ENCODE measurements at places on chromosomes 16 and 17.

- DNase-seq: no peak
These were observed 116.9 kb downstream of the DNAH3 start for GRCh38 chr16:21033704-21034103.

DNA sequence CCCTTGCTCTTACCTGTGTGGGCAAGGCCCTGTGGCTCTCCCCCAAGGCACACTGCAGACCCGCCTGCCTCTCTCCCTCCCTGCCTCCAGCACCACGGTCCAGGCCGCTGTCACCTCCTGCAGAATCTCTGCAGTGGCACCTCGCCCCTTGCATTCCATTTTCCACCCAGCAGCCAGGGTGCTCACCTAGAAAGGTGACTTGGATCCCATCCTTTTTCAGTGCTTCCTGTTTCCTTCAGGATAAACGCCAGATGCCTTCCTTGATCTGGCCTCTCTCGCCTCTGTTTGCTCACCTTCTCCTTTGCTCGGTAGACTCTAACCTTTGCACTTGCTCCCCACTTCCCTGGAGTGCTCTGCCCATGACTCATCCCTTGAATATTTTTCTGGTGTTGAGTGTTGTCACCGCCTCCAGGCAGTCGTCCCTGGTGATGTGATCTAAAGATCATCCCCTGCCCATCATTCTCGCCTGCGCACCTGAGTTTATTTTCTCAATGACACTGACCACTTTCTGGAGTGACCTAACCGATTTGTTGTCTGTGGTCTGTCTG lies 79.2 kb upstream of the LGALS9 start:
- DNase-seq: no peak

- no peak for DNase-seq
These were observed 1.7 kb downstream of the RPH3AL start for GRCh38 chr17:350706-351448.

GRCh38 chr17:66255527-66255971 lies 26.3 kb upstream of the APOH start:
- DNase-seq: no peak

DNA sequence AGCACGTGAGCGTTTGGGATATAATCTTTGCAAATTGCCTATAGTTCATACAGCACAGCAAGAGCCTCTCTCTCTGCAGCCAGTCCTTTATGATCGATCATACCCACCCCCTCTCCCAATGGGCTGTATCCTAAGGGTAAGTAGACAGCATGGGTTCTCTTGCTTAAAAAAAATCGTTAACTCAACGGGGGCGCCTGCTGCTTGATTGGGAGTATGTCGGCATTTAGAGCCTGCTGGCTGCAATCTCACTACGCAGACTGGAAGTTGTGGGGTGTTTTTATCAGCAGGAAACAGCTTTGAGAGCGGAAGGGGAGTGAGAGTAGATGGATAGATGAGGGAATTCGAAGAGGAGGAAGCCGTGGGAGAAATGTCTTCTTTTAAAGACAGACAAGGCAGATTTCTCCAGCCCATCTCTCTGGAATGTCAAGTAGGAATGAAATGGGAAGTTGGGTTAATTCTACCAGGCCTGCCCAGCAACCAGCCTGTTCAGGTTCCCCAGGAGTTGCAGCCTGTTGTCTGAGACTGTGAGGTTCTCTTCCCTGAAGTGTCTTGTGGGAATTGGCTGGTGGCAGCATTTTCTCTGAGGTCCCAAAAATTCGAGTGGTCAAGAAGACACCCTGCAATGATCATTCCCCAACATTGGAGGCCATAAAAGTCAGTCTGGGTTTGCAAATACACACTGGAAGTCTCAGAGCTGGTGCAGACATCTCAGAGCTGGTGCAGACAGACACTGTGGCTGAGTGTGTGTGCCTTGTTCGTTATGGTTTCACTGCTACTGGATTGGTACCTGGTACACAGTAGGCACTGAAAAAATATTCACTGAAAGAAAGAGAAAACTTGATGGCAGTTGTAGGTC lies 65.6 kb downstream of the PRKCB start:
- DNase-seq: no peak

DNA sequence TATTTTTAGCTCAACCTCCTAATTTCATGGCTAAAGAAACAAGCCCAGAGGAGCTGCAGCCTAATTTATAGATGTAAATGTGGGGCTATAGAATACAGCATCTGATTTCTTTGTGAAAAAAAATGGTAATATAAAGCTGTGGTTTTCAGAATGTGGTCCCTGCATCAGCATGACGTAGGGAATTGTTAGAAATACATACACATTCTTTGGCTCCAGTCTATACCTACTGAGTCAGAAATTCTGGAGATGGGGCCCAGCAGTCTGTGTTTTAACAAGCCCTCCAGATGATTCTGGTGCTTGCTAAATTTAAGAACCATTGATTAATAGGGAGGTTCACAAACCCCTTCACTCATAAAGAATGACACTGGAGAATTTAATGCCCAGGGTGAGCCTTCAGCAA lies 18.1 kb upstream of the MYH8 start:
- no peak for DNase-seq

- DNase-seq: no peak
These were observed 551.8 kb upstream of the KIF2B start for GRCh38 chr17:53270936-53271335.

DNA sequence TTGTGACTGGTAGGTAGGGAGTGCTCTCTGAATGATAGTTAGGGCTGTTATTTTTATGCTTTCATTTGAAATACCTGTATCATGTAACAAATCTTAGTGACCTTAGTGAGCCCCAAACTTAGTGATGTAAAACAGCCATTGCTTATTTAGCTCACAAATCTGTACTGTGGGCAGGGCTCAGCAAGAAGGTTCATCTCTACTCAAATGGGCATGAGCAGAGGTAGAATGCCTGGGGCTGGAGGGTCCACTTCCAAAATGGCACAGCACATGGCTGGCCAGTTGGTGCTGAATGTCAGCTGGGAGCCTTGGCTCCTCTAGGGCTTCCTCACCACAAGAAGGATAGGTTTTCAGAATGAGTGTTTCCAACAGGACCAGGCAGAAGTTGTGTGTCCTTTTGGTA lies 49.3 kb upstream of the FOXF1 start:
- no peak for DNase-seq

- DNase-seq: no peak
These were observed 72.6 kb downstream of the CLEC16A start for GRCh38 chr16:11016993-11017392.

- DNase-seq: no peak
These were observed 87.4 kb downstream of the RBFOX1 start for GRCh38 chr16:7420079-7420478.

- no peak for DNase-seq
These were observed 8.1 kb upstream of the CHMP6 start for GRCh38 chr17:80983545-80983944.

DNA sequence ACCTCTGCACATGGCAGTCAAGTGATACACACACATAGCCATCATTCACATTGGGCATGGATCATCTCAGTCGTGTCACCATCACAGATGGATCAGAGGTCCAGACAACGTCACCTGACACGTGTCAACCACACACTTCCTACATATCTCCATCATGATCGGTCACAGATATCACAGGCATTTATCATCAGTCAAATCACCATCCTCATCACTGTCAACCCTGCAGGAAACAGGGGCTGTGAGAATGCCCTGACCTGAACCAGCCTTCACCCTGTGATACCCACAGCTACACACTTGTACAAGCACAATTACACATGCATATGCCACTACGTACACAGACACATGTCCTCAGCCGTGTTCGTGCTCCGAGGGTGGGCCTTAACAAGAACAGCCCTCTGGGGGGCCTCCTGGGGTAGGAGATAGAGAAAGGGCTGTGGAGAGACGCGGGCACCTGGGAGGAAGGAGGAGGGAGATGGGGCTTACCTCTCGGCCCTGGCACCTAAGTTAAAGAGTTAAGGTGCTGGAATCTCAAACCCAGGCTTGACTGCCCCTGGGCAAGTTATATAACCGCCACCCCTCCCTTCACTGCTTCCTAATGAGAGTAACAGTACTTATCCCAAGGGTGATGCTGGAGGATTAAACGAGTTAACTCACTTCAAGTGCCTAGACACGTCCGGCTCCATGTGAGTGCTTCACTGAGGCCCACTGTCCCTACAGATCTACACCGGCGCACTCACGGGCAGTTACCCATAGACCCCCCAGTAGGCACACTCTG lies 1.1 kb downstream of the SLC12A4 start:
- DNase-seq: no peak

- no peak for DNase-seq
These were observed 62.4 kb upstream of the FA2H start for GRCh38 chr16:74837056-74837455.

GRCh38 chr16:23694644-23695373 lies 16.1 kb downstream of the PLK1 start:
- no peak for DNase-seq

GRCh38 chr17:75654176-75654575 lies 12.8 kb downstream of the RECQL5 start:
- no peak for DNase-seq

GRCh38 chr16:81620029-81620428 lies 159.1 kb upstream of the PLCG2 start:
- DNase-seq: no peak

DNA sequence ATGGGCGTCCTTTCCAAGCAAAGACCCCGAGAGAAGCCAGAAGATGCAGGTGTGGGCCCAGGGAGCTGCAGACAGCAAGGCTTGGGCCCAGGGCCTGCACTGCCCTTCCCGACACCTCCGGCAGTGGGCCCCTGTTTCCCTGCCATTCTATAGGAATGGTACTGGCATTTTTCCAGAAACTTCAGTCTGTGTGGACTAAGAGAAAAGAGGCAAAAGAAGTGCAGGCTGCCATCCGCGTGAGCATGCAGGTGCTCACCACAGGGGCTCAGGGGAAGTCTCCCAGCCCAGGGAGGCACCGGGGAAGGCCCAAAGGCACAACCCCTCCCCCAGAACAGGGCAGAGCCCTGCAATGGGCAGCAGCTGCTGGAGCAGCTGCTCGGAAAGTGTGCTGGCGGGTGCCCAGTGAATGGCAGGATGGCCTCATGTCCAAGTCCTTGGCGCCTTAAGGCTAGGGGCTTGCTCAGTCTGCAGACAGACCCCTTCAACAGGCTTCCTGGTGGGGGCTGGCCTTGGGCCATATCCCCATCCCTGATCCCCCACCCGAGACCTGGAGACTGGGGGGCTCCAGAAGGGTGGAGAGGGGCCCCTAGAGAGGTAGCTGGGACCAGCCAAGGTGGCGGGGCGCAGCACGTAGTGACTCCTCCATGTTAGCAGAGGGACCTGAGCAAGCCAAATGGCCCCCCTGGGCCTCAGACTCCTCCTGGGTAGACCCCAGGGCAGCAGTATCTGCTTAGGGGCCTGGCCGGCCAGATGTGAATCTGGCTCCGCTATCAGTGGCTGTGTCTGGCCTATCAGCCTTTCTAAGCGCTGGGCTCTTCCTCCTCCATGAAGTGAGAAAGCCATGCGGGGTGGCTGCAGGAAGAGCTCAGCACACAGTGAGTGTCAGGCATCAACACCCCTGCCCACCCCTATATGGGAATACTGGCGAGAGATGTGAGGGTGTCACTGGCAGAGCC lies 6.7 kb upstream of the TPPP3 start:
- DNase-seq: no peak

DNA sequence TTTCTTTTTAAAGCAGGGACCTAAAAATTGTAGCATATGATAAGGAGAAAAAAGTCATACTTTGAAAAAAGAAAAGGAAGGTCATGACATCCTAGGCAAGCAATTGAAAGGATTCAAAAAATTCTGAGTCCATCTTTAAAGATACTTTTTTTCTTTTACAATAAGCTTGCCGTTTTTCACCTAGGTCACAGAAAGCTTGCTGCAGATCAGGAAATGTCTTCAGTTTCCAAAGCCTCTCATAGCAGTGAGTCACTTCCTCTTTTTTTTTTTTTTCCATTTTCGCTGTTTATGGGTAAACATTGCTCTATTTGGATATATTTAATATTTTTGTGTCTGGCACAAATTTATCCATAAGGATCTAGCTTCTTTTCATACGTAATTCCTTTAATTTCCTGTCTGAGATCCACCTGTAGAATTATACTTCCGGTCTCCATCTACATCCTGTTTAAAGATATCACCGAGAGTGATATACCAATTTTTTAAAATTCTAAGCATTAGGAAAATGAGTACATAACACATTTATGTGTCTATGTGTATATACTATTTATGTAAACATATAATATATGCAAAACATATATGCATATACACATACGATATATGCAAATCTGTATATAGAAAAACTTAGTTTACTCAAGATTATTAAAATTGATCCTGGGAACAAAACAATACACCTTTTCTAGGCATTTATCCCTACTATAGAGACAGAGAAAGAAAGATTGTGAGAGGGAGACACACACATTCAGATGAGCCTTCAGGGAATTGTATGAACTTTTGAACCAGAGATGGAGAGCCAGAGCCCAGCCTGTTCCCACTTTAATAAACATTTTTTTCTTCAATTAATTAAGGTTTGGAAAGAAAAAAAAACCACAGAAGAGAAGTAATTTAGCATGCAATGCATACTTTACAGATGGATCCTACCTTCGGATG lies 134.4 kb downstream of the SKAP1 start:
- no peak for DNase-seq

DNA sequence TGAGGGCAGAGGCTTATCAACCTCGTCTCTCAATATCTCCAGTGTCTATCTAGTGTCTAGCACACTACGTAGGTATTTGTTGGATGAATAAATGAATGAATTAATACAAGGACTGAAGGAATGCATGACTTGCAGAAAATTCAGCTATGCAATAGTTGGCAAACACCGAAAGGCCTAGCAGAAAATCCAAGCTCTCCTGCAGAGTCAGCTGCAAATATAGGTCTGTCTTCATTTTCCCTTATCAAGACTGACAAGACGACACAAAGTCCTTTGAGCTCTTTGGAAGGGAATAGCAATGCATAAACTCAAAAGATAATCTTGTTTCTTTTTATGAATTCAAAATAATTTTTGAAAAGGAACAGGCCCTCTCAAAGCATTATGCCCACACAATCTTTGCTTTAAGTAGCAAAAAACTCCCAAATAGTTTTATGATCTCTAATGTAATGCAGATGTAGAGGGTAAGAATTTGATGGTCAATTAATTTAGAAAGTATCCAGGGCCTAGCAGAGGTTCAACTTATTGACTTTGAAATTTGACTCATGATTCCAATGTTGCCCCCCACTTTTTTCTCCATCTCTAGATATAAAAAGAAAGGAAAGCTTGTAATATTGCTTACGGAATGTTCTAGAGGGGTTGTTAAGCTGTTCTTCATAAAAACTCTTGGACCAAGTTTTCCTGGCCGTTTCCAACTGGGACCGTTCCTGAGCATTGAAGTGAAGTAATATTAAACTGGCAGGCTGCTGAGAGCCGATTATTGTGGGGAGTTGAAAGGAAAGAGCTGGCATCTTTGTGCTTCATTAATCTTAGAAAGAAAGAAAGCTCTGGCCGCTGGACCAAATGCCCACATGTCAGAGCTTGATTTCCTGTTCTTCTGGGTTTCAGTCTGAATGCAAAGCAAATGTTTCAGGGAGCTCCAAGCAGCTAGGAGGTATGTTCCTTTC lies 227.3 kb downstream of the HS3ST3A1 start:
- no peak for DNase-seq
